GM23248 (cell line): ENCODE measurements at places on chromosomes 7 and 10. TPM values are rescaled to one million over a fixed set of nuclear protein-coding genes. Genes with fewer than 3 reads are reported as not detected.

DNA sequence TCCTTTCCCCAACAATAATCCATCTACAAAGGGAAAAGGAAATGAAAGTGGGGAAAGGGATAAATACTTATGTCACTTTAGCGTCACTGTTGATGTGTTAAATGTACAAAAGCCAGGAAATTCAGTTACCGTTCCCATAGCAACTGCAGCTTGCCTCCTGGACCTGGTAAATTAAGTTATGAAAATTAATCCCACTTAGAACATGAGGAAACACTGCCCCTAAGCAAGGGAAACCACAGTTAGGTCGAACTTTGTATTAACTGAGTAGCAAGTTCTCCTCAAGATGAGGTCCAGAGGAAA, 338.2 kb upstream of the AOAH start:
- no peak for DNase-seq
- H3K27ac ChIP-seq, result no peak overlapping the region
- H3K27me3 ChIP-seq, result no peaks in the 10 kb centered on the region
- no peaks in the 10 kb centered on the region for H3K4me1 ChIP-seq

DNA sequence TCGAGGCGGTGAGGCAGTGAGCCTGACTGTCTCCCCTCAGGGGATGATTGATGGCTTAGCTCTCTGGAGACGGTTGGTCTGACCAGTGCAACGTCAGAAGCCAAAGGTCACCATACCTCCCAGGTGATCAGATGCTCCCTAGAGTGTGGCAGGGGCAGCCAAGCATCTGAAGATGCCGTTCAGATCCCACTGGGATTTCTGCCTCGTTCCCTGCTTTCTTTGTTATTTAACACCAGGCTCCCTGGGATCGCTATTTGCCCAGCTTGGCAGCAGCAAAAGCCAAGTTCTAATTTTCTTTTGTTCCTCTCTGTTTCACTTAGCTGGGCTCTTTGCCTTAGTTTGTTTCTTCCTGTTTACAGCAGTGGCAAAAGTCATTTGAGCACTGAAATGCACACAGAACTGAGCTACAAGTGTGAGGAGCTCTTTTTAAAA, 53.5 kb upstream of the SVIL start:
- DNase-seq, result peak; percentile 7
- H3K4me1 ChIP-seq, result peaks cover 25% of the 10 kb centered on the region
- H3K36me3 ChIP-seq, result no peaks in the 10 kb centered on the region
- no peaks in the 10 kb centered on the region for H3K27me3 ChIP-seq
- no peak overlapping the region for H3K27ac ChIP-seq
- H3K4me3 ChIP-seq, result no peak overlapping the region

GRCh38 chr10:75211007-75211691, 553 bp downstream of the VDAC2 start:
- no peaks in the 10 kb centered on the region for H3K27me3 ChIP-seq
- peak overlapping the region; percentile 99 for H3K27ac ChIP-seq
- DNase-seq, result peak; percentile 92
- peak overlapping the region; percentile 85 for H3K4me3 ChIP-seq
- peaks cover 40% of the 10 kb centered on the region for H3K36me3 ChIP-seq

DNA sequence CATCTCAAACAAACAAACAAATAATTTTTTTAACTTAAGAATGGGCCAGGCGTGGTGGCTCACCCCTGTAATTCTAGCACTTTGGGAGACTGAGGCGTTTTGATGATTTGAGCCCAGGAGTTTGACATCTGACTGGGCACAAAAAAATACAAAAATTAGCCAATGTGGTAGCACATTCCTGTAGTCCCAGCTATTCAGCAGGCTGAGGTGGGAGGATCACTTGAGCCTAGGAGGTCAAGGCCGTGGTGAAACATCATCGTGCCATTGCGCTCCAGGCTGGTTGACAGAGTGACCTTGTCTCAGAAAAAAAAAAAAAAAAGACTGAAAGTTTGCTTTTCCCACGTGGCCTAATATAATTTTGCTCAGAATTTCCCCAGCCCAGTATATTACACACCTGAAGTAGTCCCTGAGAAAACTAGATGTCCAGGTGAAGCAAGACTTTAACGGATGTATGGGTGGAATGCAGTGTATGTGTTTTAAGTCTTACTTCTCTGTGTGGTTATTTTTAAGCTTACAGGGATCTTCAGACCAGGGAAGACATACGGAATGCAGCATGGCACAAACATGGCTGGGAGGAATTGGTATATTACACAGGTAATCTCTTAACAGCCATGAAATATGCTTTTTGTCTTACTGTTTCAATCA, 32.6 kb downstream of the NIPSNAP2 start:
- no peak overlapping the region for H3K4me3 ChIP-seq
- DNase-seq, result no peak
- no peaks in the 10 kb centered on the region for H3K4me1 ChIP-seq
- no peaks in the 10 kb centered on the region for H3K27me3 ChIP-seq
- no peak overlapping the region for H3K27ac ChIP-seq

GRCh38 chr10:109932391-109932790, 9.1 kb upstream of the XPNPEP1 start:
- peaks cover 20% of the 10 kb centered on the region for H3K4me1 ChIP-seq
- H3K27me3 ChIP-seq, result no peaks in the 10 kb centered on the region
- H3K36me3 ChIP-seq, result no peaks in the 10 kb centered on the region
- no peak for DNase-seq

- no peaks in the 10 kb centered on the region for H3K36me3 ChIP-seq
- no peaks in the 10 kb centered on the region for H3K27me3 ChIP-seq
- DNase-seq, result no peak
- no peaks in the 10 kb centered on the region for H3K4me1 ChIP-seq
- no peak overlapping the region for H3K27ac ChIP-seq
Measured at GRCh38 chr10:84176351-84176750, 2.8 kb downstream of the GPR15LG start.

DNA sequence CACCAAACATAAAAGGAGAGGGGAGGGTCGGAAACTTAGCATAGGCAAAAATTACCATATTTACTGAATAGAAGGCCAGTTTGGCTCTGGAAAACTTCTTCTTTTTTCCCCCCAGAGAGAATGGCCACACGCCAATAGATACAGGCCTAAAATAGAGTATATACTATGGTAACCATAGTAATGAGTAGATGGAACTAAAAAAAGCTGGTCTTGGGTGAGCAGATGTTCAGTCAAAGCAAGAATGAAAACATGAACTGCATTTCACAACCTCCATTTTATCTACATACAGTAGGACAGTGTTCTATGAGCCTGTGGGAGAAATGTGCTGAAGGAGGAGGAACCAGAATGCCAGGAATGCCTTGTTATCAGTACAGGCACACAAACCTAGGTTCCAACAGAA, 141.7 kb upstream of the SEMA3A start:
- no peak for DNase-seq
- no peak overlapping the region for H3K27ac ChIP-seq
- H3K4me3 ChIP-seq, result no peak overlapping the region
- no peaks in the 10 kb centered on the region for H3K27me3 ChIP-seq
- peaks cover 6% of the 10 kb centered on the region; the same call in 1 of the 2 replicates for H3K4me1 ChIP-seq

DNA sequence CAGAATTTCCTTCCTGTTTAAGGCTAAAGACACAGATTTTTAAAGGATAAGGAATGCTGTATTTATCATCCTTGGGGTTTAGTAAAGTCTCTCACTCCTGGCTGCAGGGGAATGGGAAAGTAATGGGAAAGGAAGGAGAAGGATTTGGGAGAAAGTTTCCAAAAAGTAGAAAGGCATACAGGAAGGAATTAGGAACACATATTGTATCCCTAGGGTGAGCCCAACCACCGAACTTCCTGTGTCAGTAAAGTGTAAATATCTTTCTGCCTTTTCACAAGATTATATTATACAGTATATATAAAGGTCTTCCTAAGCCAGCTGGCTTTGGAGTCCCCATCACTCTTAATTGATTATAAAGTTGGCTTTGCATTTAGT, 12.0 kb upstream of the UBE2D1 start:
- H3K36me3 ChIP-seq, result no peaks in the 10 kb centered on the region
- no peak for DNase-seq
- H3K27me3 ChIP-seq, result no peaks in the 10 kb centered on the region
- no peaks in the 10 kb centered on the region for H3K4me1 ChIP-seq

DNA sequence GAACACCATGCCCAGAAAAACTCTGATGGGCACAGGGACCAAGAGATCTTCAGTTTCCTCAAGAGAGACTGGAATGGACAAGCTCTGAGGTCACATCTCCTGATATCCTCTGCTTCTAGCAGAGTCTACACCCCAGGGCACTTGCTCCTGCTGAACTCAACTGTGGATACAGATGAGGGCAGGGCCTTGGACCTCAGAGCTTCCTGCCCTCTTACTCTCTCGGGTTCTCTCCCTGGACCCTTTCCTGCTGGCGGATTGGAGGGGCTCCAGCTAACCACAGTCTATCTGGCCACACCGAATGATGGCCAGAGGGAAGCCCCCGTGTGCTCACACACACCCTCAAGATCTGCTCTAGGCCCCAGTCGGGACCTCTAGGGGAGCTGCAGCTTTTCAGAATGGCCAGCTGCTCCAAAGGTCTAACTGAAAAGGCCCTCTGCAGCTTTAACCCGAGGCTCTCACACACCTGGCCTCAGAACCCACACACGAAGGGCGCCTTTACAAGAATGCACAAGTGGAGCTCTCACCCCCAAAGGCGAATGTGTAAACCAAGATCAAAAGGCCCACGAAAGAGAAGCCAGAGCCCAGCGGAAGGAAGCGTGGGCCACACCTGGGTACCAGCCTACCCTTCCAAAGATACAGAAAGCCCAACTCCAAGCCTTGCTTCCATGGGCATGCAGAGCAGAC, 65.5 kb downstream of the FAM53B start:
- H3K4me1 ChIP-seq, result 0 out of 2 replicates have a peak, but pooled peaks cover 7% of the 10 kb centered on the region
- no peaks in the 10 kb centered on the region for H3K36me3 ChIP-seq
- H3K4me3 ChIP-seq, result no peak overlapping the region
- DNase-seq, result no peak
- no peaks in the 10 kb centered on the region for H3K27me3 ChIP-seq

- H3K4me3 ChIP-seq, result no peak overlapping the region
- H3K36me3 ChIP-seq, result no peaks in the 10 kb centered on the region
- no peak overlapping the region for H3K27ac ChIP-seq
- H3K27me3 ChIP-seq, result peaks cover 16% of the 10 kb centered on the region
- H3K4me1 ChIP-seq, result no peaks in the 10 kb centered on the region
Measured at GRCh38 chr10:2917926-2918325, 149.4 kb upstream of the PFKP start.

GRCh38 chr10:14700546-14700945, 74.2 kb downstream of the FAM107B start:
- no peaks in the 10 kb centered on the region for H3K36me3 ChIP-seq
- no peak for DNase-seq
- H3K4me3 ChIP-seq, result no peak overlapping the region
- H3K27ac ChIP-seq, result no peak overlapping the region
- peaks cover 12% of the 10 kb centered on the region; the same call in 1 of the 2 replicates for H3K27me3 ChIP-seq
- peaks cover 10% of the 10 kb centered on the region for H3K4me1 ChIP-seq

The CALY gene
- total RNA-seq, result 0.86 TPM in 1 of 2 replicates, not detected in the other

The CDHR1 gene
- total RNA-seq, result not detected in 2 replicates

The STEAP1B gene
- total RNA-seq, result 31.6 and 45.1 TPM in 2 replicates

The OR6V1 gene
- total RNA-seq, result not detected in 2 replicates

The EBLN1 gene
- not detected in 2 replicates for total RNA-seq

The COL13A1 gene
- 17.2 and 17.3 TPM in 2 replicates for total RNA-seq

The ANKRD30A gene
- not detected in 2 replicates for total RNA-seq

The PAPOLB gene
- 0.11 TPM in 1 of 2 replicates, not detected in the other for total RNA-seq

The CALCR gene
- not detected in 2 replicates for total RNA-seq

The CHAT gene
- total RNA-seq, result not detected in 2 replicates

The UPP1 gene
- total RNA-seq, result 12.5 and 12.9 TPM in 2 replicates

The ANTXRL gene
- total RNA-seq, result not detected in 2 replicates

The ZCCHC24 gene
- total RNA-seq, result 30.3 and 34.0 TPM in 2 replicates

The COL28A1 gene
- not detected in 2 replicates for total RNA-seq

The OR2A42 gene
- 0.25 and 0.32 TPM in 2 replicates for total RNA-seq
